Prostate gland (tissue), 2 donors: ENCODE measurements at places on chromosomes 7 and 10.
A peak's percentile ranks its signal among the peaks of the same experiment; 100 is the strongest.

GRCh38 chr7:120993553-120994191 lies 5.2 kb downstream of the CPED1 start:
- no peak for DNase-seq

GRCh38 chr10:132873395-132873794 lies 69.0 kb downstream of the CFAP46 start:
- no peak for DNase-seq

DNA sequence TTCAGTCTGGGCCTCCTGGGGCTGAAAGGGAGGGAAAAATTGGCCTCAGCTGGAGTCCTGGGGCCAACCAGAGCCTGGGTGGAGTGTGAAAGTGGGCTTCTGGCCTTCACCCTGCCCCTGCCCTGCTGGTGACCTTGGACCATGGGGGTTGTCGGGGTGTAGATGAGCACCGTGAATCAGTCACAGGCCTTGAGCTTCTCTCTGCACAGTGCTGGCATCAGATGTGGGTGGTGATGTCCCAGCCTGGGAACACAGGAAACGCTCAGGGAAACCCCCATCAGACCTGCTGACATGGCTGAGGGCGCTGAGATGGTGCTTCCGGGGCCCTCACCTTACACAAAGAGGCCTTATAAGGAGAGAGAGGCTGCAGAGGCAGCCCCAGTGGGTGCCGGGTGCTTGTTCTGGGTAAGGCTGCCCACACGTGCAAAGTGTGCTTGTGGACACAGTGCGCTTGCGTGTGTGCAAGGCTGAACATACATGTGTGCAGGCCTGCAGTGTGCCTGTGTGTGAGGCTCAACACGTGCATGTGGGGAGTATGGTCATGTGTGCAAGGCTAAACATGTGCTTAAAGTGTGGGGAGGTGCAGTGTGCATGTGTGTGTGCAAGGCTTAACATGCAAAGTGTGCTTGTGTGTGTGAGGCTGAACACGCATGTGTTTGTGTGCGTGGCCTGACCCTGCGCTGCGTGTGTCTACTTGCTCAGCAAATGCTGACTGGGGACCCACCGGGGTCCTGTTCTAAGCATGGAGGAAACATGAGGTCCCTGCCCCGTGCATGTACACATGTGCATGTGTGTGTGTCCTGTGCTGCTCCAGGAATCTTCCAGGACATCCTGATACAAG lies 6.5 kb downstream of the ARPC1B start:
- no peak for DNase-seq

DNA sequence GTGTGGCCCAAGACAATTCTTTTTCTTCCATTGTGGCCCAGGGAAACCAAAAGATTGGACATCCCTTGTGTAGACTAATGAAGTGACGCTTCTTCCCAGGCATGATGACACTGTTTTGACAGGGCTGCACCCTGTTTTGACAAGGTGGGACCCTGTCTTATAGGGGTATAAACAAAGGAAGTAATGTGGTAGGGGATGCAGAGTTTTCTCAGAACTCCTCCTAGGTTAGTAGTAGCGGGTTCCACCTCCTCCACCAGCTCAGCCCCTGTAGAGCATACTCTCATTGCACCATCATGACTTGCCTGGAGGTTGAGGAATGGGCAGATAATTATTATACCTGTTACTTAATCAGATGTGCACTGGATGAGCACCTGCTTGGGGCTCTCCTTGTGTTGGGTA lies 123.1 kb downstream of the CCNY start:
- DNase-seq, result no peak

- DNase-seq, result no peak
These were observed 1279.2 kb upstream of the AUTS2 start for GRCh38 chr7:68319061-68319460.

- DNase-seq, result no peak
These were observed 164.6 kb downstream of the USP6NL start for GRCh38 chr10:11446864-11447263.

- DNase-seq, result no peak
These were observed 204.9 kb downstream of the DOCK4 start for GRCh38 chr7:112001091-112001826.

- DNase-seq, result no peak
These were observed 67.5 kb upstream of the C10orf90 start for GRCh38 chr10:126738001-126738400.

DNA sequence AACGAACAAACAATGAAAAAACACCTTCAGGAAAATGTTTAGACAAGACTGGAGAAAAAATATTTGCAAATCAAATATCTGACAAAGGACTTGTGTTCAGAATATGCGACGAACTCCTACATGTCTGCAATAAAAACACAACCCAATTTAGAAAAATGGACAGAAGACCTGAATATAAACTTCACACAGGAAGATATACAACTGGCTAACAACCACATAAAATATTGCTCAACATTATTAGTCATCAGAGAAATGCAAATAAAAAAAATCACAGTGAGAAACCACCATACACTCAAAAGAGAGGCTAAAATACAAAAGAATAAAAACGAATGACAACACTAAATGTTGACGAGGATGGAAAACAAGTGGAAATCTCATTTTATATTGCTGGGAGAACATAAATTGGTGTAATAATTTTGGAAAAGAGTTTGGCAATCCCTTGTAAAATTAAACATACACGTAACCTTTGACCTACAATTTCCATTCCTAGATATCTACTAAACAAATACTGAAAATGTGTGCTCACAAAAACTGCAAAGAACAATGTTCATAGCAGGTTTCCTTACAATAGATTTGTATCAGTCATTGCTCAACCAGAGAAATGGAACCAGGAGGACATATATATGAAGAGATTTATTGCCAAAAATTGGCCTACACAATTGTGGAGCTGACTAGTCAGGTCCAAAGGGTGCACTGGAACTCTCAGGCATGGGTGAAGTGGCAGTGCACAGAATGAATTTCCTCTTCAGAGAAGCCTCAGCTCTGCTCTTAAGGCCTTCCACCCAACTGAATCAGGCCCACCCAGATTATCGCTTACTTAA lies 82.9 kb upstream of the OGDHL start:
- no peak for DNase-seq

GRCh38 chr10:22554461-22555182 lies 159.8 kb downstream of the PIP4K2A start:
- peak; percentile 54 for DNase-seq

DNA sequence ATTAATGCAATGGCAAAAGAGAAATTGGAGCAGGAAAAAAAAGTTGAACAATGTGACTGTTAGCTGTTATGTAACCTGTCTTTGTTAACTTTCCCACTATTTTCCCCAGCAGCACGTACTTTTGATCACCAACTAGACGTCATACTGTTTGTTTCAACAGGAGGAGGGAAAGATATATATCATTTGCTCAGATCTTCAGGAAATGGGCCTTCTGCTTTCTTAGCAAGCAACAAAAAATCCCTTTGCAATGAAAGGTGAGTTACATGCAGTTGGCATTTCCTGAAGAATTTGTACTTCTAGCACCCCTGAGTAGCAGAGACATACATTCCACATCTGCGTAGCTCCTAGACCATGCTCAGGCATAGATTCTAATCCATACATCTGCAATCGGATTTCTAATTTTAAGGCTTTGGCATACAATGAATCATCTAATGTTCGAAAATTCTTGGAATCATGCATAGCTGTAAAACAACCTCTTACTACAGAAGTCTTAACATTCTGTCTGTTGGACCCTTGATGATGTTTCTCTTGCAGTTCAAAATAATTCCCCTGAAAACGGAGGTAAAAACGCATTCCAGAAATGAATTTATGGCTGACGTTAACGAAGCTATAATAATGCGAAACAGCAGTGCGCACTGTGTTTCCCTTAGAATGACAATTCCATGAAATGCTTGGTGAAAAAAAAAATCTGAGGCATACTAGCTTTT lies 286.9 kb upstream of the MGMT start:
- DNase-seq, result no peak

GRCh38 chr7:78787854-78788253 lies 665.6 kb downstream of the MAGI2 start:
- DNase-seq, result no peak

- no peak for DNase-seq
These were observed 75.5 kb downstream of the LRMDA start for GRCh38 chr10:75506930-75507329.

GRCh38 chr10:49595003-49595712 lies 15.0 kb upstream of the SLC18A3 start:
- DNase-seq, result no peak

GRCh38 chr7:101535351-101535751 lies 93.7 kb downstream of the MYL10 start:
- DNase-seq, result no peak

DNA sequence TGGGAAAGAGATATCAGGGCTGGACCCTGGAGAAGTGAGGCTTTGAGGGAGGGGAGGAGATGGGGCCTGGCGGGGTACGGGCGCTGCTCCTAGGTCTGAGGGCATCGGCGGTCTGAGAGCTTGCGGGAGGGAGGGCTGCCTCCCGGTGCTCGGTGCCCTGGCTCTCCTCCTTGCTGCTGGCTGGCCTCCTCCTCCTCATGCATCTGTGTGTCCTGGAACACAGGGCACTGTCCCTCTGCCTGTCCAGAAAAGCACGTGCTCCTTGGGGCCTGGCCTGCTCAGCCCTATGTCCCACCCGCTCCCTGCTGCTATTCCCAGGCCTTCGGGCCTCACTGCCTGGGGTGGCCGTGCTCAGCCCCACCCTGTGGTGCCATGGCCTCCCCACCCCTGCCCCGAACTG lies 166.9 kb downstream of the RNF216 start:
- no peak for DNase-seq

GRCh38 chr10:103278862-103279298 lies 1.9 kb downstream of the INA start:
- no peak for DNase-seq

DNA sequence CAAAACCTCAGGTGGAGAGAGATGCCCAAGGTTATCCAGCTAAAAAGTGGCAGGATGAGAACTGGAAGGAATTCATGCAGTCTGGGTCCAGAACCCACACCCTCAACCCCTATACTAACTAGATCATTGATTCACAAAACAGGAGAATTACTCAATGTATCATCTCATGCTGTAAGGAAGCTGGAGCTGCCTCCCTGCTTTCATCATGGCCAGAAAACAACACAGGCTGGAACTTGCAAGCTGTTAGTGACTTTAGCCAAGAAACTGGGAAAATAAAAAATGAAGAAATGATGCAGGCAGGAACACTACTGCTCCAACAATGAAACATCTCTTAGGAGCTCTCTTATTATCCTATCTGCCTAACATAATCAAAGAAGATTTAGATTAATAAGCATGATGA lies 619.8 kb upstream of the CELF2 start:
- DNase-seq, result no peak

- DNase-seq, result peak; percentile 92
These were observed 110.6 kb upstream of the EFCAB10 start for GRCh38 chr7:105691680-105692564.

- DNase-seq, result no peak
These were observed 203.9 kb upstream of the GPR26 start for GRCh38 chr10:123462246-123462645.

- no peak for DNase-seq
These were observed 79.6 kb upstream of the MTPN start for GRCh38 chr7:136056651-136057231.

- no peak for DNase-seq
These were observed 54.1 kb downstream of the MTERF1 start for GRCh38 chr7:91826377-91826776.

DNA sequence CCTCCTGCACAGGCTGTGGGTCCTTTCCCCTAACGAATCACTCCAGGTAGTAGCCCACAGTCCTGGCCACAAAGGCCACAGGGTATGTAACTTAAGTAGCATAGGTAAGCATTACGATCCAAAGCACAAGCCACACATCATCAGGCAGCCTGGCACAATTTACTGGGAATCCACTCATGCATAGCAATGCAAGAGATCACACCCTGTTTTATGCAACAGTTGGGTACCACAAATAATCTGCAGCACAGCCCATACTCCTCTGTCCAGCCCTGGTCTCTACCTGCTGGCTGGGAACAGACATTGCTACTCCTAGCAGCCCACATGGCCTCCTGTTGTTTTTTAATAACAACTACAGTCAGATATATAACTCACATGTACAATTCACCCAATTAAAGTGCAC lies 34.3 kb downstream of the SRPK2 start:
- DNase-seq, result no peak

DNA sequence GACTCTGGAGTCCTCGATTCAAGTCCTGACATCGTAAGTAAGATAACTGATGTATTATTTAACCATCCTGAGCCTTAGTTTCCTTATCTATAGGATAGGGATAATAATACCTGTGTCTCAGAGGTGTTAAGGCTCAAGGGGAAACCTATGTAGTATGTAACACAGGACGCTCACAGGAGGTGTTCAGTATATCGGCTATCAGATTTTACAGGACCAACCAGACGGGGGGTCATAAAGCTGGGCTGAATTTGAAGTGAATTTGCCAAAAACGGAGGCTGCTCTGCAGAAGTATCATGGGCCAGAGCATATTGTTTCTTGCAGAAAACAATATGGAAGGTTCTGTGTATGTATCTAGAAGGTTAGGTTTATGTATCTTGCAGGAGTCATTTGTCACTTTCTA lies 11.1 kb upstream of the ZNF282 start:
- DNase-seq, result no peak

GRCh38 chr10:109987452-109988211 lies 20.2 kb upstream of the ADD3 start:
- DNase-seq, result no peak

DNA sequence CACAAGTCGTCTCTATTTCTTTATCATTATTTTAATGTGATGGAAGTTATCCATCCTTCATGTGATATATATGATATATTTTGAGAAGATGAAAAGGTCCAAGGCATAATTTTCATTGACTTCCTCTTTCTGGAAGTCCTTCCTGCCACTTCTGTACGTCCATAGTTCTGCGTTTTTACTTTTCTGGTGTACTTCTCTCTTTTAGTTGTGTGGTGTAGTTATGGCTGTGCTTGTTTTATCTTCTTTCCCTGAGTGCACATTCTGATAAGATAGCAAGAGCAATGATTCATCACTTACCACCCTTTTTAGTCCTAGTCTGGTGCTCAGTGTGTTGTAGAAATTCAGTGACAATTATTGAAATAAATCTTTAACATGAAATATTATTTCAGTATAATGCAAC lies 231.3 kb upstream of the FERD3L start:
- DNase-seq, result no peak

GRCh38 chr10:70537398-70538194 lies 59.0 kb downstream of the PALD1 start:
- no peak for DNase-seq

DNA sequence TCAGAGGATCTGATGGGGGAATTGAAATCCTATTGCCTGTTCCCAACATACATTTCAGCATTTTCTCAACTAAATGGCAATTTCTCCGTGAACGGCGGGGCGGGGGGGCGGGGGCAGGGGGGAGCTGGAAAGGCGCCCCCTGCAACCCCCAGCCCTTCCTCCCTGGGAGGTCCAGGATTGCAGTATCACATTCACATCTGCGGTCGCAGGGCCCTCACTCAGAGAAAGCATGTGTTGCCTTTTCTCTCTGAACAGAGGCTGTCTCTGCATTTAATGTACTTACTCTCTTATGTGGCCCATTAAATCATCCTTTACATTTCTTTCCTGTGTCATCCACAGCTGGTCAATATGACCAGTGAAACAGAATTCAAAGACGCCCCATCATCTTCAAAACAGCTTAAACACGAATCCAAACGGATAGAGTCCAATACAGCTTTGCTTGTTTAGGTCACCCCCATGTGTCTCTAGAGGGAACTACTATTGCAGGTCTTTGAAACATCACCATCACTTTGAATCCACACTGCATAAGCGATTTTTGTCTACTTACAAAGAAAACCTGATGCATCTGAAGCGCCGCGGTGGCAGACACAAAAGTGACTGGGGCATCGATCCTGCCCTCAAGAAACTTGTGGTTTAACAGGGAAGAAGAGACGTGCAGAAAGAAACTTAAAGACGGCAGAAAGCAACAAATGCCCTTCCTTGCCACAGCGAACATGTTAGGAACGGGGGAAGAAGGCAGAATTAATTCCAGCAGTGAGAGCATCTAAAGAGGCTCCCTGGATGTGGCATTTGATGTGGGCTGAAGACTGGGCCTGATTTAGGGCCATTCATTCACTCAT lies 17.0 kb upstream of the ECHDC3 start:
- DNase-seq, result no peak
